Brain (organoid and tissue), 16 donors: ENCODE measurements at places on chromosomes 3 and 15.

DNA sequence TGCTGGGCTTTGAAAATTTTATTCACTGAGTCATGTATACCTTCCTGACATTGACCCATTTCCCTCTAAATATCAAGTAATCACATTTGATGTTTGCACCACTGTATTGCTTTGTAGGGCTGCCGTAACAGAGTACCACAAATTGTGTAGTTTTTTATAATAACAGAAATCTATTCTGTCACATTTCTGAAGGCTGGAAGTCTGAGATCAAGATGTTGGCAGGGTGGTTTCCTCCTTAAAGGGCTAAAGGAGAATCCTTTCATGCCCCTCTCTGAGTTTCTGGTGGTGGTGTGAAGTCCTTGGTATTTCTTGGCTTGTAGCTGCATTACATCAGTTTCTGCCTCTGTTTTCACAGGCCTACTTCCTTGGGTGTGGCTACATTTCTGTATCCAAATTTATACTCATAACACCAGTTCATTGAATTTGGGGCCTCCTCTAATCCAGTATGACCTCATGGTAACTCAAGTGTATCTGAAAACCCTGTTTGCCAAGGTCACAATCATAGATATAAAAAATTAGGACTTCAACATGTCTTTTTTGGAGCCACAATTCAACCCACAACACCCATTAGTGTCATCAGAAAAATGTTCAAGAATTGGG lies 29.1 kb upstream of the ST6GAL1 start:
- DNase-seq, result no peak

DNA sequence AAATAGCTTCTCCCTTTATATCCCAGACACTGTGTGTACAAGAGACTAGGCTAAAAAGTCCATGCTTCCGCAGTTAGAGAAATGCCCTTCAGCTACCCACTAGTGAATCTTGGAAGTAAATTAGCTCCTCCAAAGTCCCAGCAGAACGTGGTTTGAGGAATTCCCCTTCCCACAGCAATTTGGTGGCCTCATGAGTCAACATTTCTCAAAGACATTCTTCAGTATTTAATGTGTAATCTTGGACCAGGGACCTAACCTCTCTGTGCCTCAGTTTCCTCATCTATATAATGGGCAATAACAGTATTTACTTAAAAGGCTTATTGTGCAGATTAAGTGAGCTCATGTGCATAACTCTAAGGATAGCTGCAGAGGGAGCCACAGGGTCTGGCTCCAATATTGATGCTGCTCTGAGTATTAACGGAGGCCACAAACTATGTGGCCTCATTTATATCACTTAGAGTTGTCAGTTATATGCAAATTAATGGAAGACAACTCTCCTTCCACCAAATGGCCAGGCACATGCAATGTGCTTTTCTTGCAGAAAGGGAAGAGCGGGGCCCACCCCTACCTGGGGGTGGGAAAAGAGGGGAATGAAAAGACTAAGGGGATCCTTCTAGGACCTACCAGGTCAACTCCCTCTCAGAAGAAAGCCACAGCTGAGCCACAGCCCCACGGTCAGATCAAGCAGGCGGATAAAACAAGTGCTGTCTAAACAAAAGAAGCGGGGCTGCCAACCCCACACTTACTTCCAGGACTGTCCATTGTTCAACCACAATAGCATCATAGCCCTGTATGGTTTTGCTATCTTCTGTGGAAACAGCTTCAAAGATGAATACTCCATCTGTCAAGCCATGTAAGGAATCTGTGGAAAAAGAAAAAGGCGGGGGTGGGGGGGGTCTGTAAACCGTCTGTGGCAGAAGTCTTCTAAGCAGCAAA lies 92.4 kb downstream of the OXNAD1 start:
- peak; percentile 74 for DNase-seq

DNA sequence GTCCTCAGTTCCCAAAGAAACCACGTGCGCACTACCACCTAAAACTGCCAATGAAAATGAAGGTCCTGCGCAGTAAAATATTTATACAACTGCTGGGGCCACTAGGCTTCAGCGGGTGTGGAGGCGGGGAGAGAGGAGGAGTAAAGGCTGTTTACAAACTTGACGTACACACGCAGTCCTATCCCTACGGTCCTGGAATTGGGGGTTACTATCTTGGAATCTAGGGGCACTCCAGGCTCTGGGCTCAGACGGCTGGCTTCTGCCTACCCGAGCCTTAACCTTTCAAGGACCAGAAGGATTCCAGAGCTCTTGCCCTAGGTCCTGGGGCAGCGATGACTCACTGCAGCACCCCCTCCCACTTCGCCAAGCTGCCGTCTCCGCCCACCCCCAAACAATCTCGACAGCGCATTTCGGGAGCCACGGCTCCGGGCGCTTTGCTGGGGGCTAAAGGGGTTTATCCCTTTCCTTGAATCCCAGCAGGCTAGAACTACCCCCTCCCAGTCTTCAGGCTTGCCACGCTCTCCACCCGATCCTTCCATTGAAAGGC lies 3.0 kb downstream of the ADAMTS9 start:
- DNase-seq, result peak; percentile 7

DNA sequence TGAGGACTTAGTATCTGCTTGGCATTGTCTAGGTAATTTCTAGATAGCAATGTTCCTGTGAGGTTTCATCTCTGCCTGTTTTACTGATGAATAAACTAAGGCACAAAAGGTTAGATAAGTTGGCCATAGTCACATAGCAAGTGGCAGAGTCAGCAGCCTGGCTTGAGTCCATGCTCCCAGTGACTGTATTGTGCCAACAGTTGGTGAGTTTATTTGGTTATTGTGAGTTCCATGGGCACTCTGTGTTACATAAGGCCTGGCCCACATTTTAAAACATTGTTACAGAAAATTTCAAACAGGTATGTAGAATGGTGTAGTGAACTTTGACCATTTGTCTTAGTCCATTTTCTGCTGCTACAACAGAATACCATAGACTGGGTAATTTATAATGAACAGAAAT lies 15.2 kb downstream of the MCM2 start:
- DNase-seq, result no peak

DNA sequence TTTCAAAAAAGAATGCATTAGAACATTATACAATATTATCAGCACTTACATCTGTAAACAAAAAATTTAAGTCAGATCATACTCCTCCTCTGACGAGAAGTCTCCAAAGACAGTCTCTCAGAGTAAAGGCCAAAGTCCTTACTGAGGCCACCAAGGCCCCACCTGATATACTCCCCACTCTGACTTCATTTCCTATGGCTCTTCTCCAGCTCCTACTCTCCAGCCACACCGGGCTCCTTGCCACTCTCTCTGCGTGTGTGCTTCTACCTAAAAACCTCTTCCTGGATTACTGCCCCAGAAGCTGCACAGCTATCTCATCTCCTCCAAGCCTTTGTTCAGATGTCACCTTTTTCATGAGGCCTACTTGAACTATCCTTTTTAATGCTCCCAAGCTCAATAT lies 5.0 kb downstream of the DCP1A start:
- DNase-seq, result no peak

GRCh38 chr3:88044411-88044810 lies 14.4 kb downstream of the CGGBP1 start:
- no peak for DNase-seq

GRCh38 chr3:143132246-143132980 lies 12.8 kb downstream of the CHST2 start:
- DNase-seq, result no peak

DNA sequence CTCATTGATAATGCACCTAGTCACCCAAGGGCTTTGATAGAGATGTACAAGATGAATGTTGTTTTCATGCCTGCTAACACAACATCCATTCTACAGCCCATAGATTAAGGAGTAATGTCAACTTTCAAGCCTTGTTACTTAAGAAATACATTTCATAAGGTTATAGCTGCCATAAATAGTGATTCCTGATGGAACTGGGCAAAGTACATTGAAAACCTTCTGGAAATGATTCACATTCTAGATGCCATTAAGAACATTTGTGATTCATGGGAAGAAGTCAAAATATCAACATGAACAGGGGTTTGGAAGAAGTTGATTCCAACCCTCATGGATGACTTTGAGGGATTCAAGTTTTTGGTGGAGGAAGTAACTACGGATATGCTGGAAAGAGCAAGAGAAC lies 135.2 kb downstream of the TLE3 start:
- no peak for DNase-seq

- DNase-seq, result no peak
Measured at GRCh38 chr3:66803206-66803605, 194.9 kb upstream of the KBTBD8 start.

- DNase-seq, result no peak
Measured at GRCh38 chr3:58059349-58060321, 51.4 kb downstream of the FLNB start.

DNA sequence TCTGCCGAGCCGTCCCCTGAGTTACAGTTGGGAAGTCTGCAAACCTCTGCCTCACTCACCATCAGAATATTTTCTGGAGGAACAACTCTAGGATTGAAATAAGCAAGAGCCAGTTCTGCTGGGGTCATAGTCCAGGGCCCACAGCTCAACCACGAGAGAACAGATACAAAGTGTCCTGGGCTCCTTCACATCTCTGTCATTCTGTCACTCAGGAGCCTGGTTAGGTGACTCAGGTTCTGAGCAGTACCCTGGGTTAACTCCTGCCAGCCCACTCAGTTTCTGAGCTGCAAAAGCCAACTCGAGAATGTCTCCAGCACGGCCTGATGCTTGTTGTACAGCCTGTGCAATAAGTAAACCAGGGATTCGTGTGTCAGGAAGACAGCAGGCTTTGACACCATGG lies 155.7 kb downstream of the SLCO3A1 start:
- DNase-seq, result no peak

DNA sequence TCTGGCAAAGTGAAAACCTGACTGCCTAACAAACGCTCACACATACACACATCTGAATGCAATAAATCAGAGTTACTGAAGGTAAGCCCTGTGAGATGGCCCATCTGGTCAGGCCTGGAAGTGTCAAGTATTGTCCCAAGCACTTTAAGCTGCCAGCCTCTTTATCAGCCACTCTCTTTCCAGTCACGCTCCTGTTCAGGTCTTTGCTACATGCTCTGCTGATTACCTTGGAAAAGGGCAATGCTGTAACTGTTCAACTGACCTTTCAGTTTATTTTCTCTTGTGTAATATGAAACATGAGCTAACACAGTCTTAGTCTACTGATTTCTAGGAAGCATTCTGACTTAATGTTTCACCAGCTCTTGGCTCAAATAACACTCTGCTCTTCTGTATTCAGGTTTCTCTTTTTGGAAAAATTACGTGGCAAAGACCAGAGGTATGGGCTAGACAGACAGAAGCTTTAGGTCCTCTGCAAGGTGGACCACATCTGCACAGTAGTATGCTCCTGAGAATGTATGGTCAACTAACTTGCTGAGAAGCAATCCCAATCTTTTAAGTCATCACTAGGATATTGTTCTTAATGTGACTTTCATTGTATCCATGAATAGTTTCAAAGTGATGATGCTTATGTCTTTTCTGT lies 44.5 kb downstream of the GBE1 start:
- DNase-seq, result peak; percentile 6

DNA sequence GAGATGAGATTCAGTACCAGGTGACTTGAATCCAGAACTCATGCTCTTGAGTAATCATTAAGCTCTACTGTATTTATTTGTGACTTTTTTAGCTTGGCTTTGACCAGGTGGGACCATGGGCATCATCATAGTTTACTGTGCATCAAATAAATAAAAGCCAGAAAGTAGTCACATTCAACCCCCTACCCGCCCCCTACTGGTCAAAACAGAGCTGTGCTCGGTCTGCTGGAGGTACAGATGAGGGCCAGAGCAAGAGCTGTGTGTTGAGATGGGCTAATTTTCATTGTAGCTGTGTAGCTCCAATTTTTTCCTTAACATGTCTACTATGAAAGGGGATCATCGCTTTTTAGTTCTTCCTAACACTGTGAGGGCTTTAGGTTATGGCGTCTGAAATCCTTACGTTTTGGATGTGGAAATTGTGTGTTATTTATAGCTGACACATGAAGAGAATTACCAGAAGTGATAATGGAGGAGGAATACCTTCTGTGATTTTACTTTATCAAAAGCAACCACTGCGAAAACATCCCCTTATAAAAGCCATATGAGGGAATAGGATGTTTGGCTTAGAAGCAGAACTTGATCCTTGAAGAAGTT lies 375.1 kb downstream of the PTPRG start:
- DNase-seq, result no peak

DNA sequence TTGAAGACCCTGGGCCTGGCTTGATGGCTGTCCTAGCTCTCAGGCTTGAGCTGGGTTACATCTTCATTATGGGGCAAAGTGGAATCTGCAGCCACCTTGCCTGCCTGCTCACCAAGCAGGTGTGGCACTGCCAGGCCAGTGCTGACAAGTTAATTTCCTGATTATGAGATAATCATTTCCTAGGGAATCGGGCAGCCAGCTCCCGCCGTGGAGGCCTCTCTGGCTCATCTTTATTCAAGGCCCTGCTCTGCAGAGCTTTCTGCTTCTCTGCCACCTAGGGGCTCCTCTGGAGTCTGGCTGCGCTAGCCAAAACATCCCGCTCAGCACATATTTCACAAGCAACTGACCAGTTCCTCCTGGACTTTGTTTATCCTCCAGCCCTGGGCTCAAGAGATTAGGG lies 9.9 kb downstream of the LOXL1 start:
- peak; percentile 56 for DNase-seq

DNA sequence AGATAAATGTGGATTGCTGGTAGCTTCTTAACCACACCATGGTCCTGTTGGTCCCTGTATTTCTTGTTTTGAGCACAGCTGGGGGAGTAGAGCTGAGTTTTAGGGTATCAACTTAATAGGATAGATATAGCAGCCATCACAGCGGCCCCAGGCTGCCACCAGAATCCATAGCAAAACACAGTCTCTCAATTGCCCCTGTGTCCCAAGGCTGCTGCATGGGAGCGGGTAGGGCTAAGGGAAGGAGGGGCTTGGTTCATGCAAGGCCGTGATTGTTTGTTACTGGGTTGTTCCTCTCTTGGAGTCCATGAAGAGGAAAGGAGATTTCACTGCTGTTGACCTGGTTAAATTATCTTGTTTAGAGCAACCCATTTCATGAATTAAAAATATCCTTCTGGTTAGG lies 22.1 kb downstream of the ARNT2 start:
- no peak for DNase-seq

DNA sequence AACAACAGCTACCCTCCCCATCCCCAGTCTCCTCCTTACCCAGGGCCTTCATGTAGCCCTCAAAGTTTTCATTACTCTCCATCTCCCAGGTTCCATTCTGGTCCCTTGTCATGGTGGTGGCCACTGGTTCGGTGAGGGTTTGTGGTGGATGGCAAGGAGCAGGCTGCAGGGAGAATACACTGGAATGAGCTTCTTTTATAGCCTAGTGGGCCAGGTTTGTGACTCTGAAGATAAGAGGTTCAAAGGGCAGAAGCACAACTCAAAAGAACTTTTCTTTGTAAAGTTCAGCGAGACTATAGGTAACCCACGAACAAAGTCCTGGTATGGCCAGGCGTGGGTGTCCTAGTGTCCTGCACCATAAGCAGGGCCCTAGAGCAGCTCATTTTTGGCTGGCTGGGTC lies at the start of gene RBP2:
Gene RBP2, minus strand, starts transcription at position 169 of the 400 bp plus-strand sequence. Its CDS starts 57 bp downstream, at position 112.
- DNase-seq, result no peak
